Smooth muscle cell of the pulmonary artery (primary cell): ENCODE measurements at places on chromosomes 1 and 21. TPM values are rescaled to one million over a fixed set of nuclear protein-coding genes. Genes with fewer than 3 reads are reported as not detected.

Gene NMNAT1
- 18.9 and 20.7 TPM in 2 replicates for total RNA-seq

Gene KIRREL1
- 207 and 244 TPM in 2 replicates for total RNA-seq

Gene INSRR
- total RNA-seq, result under 0.01 TPM in 1 of 2 replicates, not detected in the other

Gene FAM167B
- total RNA-seq, result 0.98 and 2.3 TPM in 2 replicates

Gene CD52
- total RNA-seq, result not detected in 2 replicates

Gene MTARC1
- 1.6 and 1.7 TPM in 2 replicates for total RNA-seq

Gene PTAFR
- 0.03 and 0.07 TPM in 2 replicates for total RNA-seq
